ENCODE measurements at places on chromosomes 2 and 18. TPM values are rescaled to one million over a fixed set of nuclear protein-coding genes. Genes with fewer than 3 reads are reported as not detected.
A peak's percentile ranks its signal among the peaks of the same experiment; 100 is the strongest.

DNA sequence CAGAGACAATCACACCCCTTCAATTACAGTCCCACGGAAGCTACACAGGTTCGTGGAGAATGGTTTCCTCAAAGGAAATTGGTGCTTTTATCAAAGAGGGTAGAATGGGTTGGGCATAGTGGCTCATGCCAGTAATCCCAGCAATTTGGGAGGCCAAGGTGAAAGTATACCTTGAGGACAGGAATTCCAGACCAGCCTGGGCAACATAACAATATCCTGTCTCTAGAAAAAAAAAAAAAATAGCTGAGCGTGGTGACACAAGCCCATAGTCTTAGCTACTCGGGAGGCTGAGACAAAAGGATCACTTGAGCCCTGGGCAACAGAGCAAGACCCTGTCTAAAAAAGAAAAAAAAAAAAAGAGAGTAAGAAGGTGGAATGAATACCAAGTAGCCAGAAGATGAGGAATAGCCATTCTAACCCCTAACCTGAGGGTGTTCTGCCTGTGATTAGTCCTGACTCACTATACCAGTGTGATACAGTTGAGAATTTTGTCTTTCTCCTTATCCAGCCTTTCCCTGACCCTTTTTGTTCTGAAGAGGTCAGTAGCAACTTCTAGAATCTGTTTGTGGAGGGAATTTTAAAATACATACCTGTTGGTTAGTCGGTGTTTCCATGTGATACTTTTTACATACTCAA, 283.2 kb downstream of the MREG start:
- DNase-seq = no peak

GRCh38 chr18:44791520-44791919, 110.8 kb downstream of the SETBP1 start:
- no peak for DNase-seq

GRCh38 chr18:10169064-10169562, 255.3 kb downstream of the VAPA start:
- DNase-seq = no peak

The SCYGR4 gene
- total RNA-seq = not detected

The CENPA gene
- not detected for total RNA-seq

DNA sequence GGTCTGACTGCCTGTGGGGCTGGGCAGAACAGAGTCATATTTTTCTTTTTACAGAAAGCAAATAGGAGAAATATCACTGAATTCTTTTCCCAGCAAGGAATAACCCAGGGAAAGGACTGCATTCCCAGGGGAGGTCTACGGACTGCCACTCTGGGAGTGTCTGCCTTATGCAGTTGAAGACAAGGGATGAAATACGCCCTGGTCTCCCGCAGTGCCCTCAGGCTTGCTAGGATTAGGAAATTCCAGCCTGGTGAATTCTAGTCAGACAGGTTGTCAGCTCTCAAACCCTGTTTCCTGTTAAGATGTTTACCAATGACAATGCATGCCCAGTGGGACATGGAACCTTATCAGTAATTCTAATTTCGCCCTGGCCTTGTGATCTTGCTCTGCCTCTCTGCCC, 30.3 kb upstream of the PDK1 start:
- DNase-seq = no peak

DNA sequence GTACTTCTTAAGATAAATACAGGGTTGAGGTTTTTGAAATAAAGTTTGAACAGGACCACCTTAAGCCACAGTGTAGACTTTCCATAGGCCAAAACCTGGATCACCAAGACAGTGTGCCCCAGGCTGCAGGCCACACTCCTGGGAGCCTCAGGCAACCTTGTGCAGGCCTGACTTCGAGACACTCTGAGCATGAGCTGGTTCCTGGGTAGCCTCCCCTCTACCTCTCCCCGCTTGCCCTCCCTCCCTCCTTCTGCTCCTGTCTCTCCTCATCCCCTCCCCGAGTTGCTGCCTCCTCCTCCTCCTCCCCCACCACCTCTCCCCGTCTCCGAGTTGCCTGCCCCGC, 10.6 kb upstream of the PROC start:
- no peak for DNase-seq

The MRPS9 gene
- total RNA-seq = 64.0 TPM

DNA sequence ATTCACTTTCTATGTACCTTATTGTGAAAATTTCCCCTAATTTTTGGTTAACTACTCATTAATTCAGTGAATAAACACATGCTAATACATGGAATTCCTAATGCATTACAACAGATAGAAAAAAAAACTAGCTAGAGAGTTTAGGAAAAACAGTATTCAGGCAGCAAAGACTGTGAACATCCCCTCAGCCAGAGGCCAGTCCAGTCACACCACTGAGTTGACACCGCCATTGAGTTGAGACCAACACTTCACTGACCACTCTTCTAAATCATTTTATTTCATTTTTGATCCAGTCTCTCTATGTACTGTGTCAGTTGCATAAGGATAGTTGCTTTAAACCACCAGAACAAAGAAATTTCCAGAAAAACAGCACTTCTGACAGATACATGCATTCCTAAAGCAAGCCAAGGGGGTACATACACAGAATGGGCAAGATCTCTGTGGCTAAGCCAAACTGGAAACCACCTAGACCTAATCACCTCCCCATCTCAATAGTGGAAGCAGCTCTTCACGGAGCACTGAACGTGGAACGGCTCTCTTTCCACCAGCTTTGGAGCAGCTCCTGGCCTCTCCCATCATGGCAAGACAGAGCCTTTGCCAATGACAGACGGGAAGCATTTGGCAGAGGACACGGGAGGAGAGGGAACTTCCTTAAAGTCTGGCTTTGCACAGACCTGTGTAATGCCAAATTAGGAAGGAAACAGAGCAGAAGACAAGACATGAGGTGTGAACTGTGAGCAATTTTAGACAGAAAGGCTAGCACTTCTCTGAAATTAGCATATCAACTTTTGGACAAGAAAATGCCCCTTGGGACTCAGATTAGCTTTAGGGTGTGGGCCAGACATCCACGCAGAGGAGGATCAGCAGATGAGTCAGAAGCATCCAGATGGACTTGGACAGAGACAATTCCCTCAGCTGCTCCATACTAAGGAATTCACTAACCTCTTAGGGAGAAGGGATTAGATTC, 36.4 kb downstream of the CACNB4 start:
- peak; percentile 24 for DNase-seq

DNA sequence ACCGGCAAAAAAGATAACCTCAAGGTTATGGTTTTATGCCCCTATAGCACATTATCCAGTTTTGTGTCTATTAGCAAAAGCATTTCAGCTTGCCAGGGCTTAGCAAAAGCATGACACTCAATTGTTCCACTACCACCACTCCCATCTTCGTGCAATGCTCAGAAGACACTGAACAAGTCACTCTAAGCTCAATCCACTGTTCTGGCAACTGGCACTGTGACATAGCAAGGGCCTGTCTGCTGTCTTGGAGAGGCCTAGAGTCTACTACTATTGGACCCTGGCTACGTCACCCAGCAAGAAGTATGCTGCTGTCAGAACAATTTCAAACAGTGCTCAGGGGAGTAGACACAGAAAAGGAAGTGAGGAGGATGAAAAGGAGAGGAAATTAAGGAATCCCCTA, 103.5 kb upstream of the PPP1CB start:
- DNase-seq = no peak

GRCh38 chr2:239154971-239155805, 245.6 kb downstream of the HDAC4 start:
- no peak for DNase-seq

The AQP12A gene
- total RNA-seq = not detected

- no peak for DNase-seq
These were observed 57.6 kb downstream of the BMP10 start for GRCh38 chr2:68813596-68813995.

The ZAP70 gene
- 0.71 TPM for total RNA-seq

DNA sequence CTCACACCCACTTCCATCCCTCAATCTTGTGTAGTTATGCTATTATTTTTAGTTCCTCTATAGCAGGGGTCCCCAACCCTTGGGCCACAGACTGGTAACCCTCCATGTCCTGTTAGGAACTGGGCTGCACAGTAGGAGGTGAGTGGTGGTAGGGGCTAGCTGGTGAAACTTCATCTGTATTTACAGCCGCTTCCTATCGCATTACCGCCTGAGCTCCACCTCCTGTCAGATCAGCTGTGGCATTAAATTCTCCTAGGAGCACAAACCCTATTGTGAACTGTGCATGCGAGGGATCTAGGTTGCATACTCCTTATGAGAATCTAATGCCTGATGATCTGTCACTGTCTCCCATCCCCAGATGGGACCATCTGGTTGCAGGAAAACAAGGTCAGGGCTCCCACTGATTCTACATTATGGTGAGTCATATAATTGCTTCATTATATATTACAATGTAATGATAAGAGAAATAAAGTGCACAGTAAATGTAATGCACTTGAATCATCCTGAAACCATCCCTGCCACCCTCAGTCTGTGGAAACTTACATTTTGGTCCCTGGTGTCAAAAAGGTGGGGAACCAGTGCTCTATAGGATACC, 1.6 kb upstream of the RAB11FIP5 start:
- DNase-seq = no peak

- DNase-seq = no peak
These were observed 12.4 kb downstream of the SH2D6 start for GRCh38 chr2:85430752-85431569.

- DNase-seq = no peak
These were observed 55.6 kb downstream of the ACAA2 start for GRCh38 chr18:49757513-49758262.

The GMPPA gene
- 26.1 TPM for total RNA-seq

The TRAF3IP1 gene
- 9.1 TPM for total RNA-seq

GRCh38 chr2:171530378-171530777, 8.1 kb downstream of the CYBRD1 start:
- DNase-seq = no peak

The TMEM163 gene
- 0.32 TPM for total RNA-seq

The ZBTB7C gene
- 1.5 TPM for total RNA-seq

- no peak for DNase-seq
These were observed 208.6 kb downstream of the MYO1B start for GRCh38 chr2:191453761-191454160.

DNA sequence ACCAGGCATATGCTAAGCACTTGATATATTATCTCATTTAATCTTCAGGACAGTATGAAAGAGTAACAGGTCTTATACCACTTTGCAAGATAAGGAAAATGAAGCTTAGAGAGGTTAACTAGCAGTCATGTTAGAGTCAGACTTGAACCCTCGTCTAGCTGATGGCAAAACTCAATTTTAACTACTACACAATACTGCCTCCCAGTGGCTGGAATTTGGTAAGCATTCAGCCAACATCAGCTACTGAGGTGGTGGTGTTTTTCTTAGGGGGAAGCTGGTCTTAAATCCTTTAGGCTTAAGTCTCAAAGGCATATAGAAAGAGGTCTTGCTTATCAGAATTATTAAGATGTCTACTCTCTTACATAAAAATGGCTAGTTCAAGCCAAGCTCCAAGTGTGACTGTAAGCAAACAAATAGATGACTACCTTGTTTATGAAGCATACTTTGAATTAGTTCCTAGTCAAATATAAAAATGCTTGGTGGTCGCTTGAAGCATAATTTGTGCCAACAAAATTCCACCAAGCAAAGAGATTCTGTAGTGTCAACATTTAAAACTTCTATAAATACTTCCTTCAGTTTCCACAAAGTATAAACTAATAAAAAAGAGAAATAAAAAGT, 325.4 kb upstream of the FIGN start:
- DNase-seq = no peak

DNA sequence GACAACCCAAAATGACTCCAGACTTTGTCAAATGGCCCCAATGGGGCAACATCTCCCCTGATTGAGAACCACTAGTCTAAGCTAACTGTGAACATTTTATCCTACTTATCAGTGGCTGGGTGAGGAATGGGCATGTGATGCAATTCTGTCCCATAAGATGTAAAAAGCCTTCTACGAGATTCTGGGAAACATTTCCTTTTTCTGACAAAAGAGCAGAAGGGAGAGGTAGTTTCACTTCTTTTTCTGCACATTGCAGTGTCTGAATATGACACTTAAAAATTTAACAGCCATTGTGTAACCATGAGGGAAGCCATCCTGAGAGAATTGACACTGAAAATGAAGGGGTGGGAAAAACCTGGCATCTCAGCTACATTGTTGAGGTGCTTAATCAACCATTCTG, 17.3 kb upstream of the MARCHF4 start:
- no peak for DNase-seq

The SERPINB4 gene
- not detected for total RNA-seq

- no peak for DNase-seq
These were observed 34.0 kb downstream of the IL1R2 start for GRCh38 chr2:102025583-102026267.

The HSBP1L1 gene
- total RNA-seq = 5.9 TPM

- no peak for DNase-seq
These were observed 37.1 kb downstream of the SLC25A52 start for GRCh38 chr18:31723639-31723989.

- no peak for DNase-seq
These were observed 404.4 kb upstream of the SOX11 start for GRCh38 chr2:5287558-5288334.

The GPR45 gene
- not detected for total RNA-seq

DNA sequence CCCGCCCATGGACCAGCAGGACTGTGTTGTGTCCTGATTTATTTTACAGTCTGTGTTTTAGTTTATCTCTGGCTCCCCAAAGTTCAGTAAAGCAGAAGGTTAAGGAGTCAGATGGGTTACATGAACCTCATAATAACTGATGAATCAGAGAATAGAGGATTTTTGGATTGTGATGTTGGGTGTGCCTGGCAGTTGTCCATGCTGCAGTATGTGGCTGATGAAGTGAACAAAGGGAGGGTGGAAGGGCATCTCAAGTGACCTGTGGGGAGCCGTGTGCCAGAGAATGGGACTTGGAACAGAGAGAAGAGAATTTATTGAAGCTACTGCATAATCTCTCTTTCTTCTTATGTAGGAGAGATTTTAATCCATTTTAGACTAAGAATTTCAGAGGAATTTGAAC, 145.5 kb downstream of the MAP4K4 start:
- DNase-seq = no peak

DNA sequence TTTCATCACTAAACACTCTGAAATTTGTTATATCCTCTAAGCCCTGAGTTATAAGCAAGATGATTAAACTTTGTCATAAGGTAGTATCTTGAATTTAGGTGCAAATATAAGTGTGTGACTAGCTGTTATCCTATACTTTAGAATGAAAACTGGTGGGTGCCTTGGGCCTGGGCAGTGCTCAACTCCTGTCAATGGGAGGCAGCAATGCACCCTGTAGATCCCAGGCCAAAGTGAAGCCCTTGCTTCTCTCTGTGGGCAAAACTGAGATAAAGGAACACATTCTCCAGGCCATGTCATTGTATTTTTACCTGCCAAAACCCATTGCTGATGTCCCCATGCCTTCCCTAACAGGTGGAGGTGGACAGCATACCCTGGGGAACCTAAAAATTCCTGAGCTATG, 525.2 kb downstream of the TNS1 start:
- DNase-seq = no peak

- DNase-seq = no peak
These were observed 152.4 kb upstream of the KCTD1 start for GRCh38 chr18:26700728-26701127.

The C2orf78 gene
- total RNA-seq = not detected

The POTEI gene
- not detected for total RNA-seq

GRCh38 chr2:79511320-79511951, 1.4 kb upstream of the CTNNA2 start:
- DNase-seq = peak; percentile 4

GRCh38 chr2:10963155-10963554, 51.4 kb downstream of the KCNF1 start:
- no peak for DNase-seq

GRCh38 chr2:74938264-74938663, 20.2 kb upstream of the POLE4 start:
- DNase-seq = no peak

All from heart right ventricle (tissue), 16 donors.